ENCODE measurements at places on chromosomes 7 and 10. TPM values are rescaled to one million over a fixed set of nuclear protein-coding genes. Genes with fewer than 3 reads are reported as not detected.

C10orf71 gene
- 3.7 TPM for total RNA-seq

FAM131B gene
- total RNA-seq: 1.9 TPM

CPEB3 gene
- 4.8 TPM for total RNA-seq

NEBL gene
- 62.6 TPM for total RNA-seq

PAX4 gene
- not detected for total RNA-seq

PI4K2A gene
- 16.2 TPM for total RNA-seq

TAS2R4 gene
- total RNA-seq: 4.7 TPM
